ENCODE measurements at places on chromosomes 4 and X. TPM values are rescaled to one million over a fixed set of nuclear protein-coding genes. Genes with fewer than 3 reads are reported as not detected.

ABCG2 gene
- total RNA-seq: 18.3 TPM

C4orf51 gene
- not detected for total RNA-seq

ADH1A gene
- not detected for total RNA-seq

TMSB15C gene
- total RNA-seq: 0.27 TPM

SGMS2 gene
- 23.9 TPM for total RNA-seq

VCX3A gene
- not detected for total RNA-seq

Measured in A549 treated with CORT108297 at 1 μM for 4 hours (cell line).